ENCODE measurements at places on chromosomes 6 and 20. TPM values are rescaled to one million over a fixed set of nuclear protein-coding genes. Genes with fewer than 3 reads are reported as not detected.

Gene CST2
- total RNA-seq = not detected

Gene C6orf118
- 8.2 TPM for total RNA-seq

Gene TMEM239
- not detected for total RNA-seq

Gene LY6G6D
- total RNA-seq = not detected

Gene FAM209B
- total RNA-seq = 0.55 TPM

Gene NOX3
- total RNA-seq = not detected

Gene SLC2A10
- 12.7 TPM for total RNA-seq

Gene CCDC28A
- total RNA-seq = 5.0 TPM

Gene MTFR2
- total RNA-seq = 6.7 TPM

Gene RCAN2
- 3.6 TPM for total RNA-seq

Gene SLCO4A1
- total RNA-seq = 7.0 TPM

Gene KCNK15
- total RNA-seq = not detected

Gene EDN3
- 0.20 TPM for total RNA-seq

Gene CLIC1
- total RNA-seq = 305 TPM

Gene TBC1D32
- total RNA-seq = 11.3 TPM

Gene SPATS1
- total RNA-seq = not detected

Gene ESR1
- total RNA-seq = not detected

Gene DDAH2
- 194 TPM for total RNA-seq

Gene GOPC
- 30.7 TPM for total RNA-seq

Gene GHRH
- total RNA-seq = not detected

Gene NDUFAF4
- total RNA-seq = 47.3 TPM

Gene TCF15
- 0.32 TPM for total RNA-seq

Gene IL20RA
- not detected for total RNA-seq

Gene PRL
- not detected for total RNA-seq

Gene KIAA1755
- total RNA-seq = 9.5 TPM

Gene MDFI
- total RNA-seq = 64.2 TPM

Gene MICB
- total RNA-seq = not detected
